ENCODE measurements at places on chromosomes 7 and 10.

DNA sequence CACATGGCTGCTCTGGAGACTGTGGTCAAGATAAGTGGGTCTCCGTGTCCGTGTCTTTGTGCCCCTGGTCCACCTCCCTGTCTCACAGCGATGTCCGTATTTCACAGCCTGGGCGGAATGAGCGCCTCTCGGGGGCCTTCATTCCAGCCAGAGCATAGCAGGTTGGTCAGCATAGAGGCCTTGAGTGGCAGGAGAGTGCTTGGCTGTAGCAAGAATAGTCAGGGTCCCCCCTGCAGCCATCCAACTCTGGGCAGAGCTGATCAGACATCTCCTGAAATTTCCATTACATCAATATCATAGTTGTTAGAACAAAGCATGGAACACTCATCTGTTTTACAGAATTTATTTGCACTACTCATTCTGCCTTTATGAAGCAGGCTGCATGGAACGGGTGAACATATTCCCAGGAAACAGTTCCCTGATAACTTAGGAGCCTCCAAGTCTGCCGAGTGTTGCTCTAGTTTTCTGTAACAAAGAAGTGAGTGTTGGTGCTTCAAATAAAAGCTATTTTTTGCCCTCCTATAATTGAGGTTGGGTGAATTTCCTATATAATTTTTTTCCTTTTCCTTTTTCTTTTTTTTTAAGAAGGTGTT is 255.3 kb downstream of the INHBA start:
- DNase-seq = no peak

- no peak for DNase-seq
Observed at GRCh38 chr7:73340514-73340913, 12.6 kb downstream of the FKBP6 start.

GRCh38 chr10:71661060-71661622 is 58.4 kb downstream of the C10orf105 start:
- DNase-seq = no peak

DNA sequence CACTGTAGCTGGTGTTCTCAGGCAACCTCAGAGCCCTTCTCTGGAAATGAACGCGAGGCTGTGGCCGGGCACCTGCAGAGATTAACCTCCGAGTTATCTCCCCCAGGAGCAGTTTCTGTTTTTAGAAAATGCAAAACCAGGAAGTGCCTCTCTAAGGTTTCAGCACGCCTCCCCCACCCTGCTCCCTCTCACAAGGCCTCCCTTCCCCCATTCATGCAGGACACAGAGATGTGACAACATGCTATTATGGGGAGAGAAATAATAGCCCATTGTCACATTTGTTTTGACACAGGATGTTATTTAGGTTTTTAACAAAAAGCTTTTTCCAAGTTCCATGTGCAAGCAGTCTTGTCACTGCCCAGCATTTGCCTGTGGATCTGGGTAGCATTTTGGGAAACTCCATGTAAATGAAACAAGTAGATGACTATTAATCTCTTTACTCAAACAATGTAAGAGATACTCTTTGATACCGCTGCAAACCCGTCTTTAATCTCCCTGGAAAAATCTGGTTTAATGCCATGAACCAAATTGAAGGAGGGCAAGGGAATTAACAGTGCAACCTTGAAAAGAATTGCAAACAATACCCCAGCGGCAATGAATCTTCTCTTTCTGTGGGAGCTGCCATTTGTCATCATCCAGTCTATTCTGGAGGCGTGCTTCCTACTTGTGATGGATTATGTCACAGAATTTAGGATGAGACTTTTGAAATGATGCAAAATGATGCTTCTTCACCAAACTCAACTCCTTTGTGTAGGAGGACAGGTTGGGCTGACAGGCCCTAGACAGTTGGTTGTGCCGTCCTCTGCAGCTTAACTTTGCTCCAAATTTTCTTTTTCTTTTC is 86.5 kb upstream of the NMT2 start:
- peak; percentile 30 for DNase-seq

- DNase-seq = no peak
Observed at GRCh38 chr10:32072025-32072800, 16.0 kb upstream of the KIF5B start.

- no peak for DNase-seq
Observed at GRCh38 chr7:155360495-155361345, 63.0 kb downstream of the INSIG1 start.

DNA sequence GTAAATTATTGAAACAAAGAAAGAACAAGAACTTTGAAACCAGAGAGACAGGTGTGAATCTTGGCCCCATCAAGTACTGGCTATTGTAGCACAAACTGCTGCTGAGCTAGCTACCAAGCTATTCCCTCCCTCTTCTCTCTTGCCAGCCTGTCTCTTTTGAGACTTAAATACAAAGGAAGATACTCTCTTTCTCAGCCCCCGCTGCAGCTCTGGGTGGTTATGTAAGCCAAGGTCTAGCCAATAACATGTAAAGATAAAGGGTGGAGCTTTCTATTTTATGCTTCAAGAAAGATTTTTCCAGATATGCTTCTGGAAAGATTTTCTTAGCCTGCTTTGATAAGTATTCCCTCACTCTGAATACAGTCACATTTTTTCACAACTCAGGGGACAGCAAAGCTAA is 17.2 kb downstream of the BAZ1B start:
- DNase-seq = no peak

- DNase-seq = no peak
Observed at GRCh38 chr10:93417266-93417665, 64.9 kb downstream of the MYOF start.

GRCh38 chr10:127090138-127090537 is 106.3 kb downstream of the INSYN2A start:
- DNase-seq = peak; percentile 15

- no peak for DNase-seq
Observed at GRCh38 chr7:54015251-54015650, 526.9 kb upstream of the VSTM2A start.

- peak; percentile 65 for DNase-seq
Observed at GRCh38 chr7:87886875-87887274, 10.6 kb downstream of the DBF4 start.

GRCh38 chr10:46091080-46091827 is 45.2 kb upstream of the MSMB start:
- DNase-seq = no peak

DNA sequence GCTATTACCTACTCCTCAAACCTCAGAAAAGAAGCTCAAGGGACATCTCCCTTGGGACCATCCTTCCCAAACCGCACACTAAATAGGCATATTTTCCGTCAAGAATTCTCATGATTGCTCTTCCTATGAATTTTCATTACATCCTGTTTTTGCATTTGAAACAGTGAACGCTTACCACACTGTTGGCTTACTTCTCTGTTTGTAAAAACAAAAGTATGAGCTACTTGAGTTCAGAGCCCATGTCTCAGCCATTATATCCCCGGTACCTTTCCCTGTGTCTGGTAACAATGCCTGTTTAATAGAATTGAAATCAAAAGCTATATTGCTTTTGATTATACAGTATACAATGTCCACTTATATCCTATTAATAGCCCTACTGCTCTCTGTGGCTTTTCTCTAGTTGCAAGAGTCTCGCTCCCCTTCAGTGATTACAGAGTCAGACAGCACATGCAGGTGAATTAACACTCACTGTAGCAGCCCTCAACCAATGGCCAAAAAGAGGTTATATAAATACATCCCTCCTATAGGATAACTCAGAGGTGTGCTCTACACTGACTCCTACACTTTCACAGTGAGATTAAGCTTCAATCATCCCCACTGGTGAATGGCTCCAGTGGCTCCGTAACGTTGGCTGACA is 264.4 kb downstream of the SORCS1 start:
- DNase-seq = no peak

GRCh38 chr10:35056133-35056532 is 34.0 kb downstream of the CUL2 start:
- DNase-seq = peak; percentile 15

- no peak for DNase-seq
Observed at GRCh38 chr7:142602183-142602582, 147.1 kb upstream of the PRSS1 start.

DNA sequence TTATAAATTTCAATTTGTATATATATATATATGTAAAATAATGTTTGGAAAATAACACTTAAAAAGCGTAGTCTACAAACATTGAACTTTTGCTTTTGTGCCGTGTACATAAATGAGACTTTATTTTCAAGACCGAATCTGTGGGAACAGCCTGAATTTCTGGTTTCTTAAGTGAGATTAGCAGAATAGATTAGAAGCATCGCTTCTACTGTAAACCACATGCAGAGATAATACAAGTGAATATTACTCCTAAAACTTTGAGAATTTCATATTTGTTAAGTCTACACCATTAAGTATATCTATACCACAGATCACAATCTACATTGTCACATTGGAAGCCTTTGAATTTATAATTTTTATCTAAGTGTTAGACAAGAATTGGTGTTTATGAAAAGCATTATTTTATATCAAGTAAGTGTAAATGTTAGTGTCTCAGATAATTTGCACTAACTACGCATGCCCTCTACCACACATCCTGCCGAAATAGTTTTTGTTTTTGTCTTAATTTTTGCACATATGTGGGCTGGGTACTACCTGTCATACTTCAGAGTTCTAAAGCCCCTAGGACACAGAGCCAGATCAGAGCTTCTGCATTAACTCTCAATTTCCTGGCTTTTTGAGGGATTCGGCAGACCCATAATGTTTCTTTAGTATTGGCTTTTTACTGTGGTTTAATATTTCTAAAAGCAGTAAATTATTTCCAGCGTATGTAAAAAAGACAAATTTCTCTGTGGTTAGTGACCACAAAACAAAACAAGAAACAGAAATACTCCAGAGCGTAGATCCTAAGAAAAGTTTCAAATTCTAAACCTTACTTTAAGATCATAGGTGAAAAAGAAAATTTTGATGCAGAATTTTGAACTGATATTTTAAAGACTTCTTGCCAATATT is 20.0 kb downstream of the TWIST1 start:
- DNase-seq = no peak

DNA sequence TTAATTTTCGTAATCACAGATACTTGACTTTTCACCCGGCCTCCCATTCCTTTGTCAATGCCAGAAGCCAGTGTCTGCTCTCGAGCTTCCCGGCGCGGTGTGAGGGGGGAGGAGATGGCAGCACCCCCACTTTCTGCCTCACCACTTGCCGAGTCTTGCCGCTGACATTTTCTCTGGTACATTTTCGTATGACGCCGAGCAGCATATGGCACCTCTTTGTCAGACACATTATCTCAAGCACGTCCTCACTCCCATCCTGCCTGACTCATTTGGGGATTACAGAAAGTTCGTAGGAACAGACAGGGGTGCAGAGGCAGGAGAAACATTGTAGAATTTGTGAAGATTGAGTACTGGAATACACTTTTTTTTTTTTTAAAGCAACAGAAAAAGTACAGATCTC is 60.8 kb upstream of the SORCS3 start:
- no peak for DNase-seq

GRCh38 chr10:132790470-132790869 is 4.5 kb upstream of the NKX6-2 start:
- DNase-seq = no peak

GRCh38 chr7:39624935-39625694 is 1.7 kb downstream of the RALA start:
- no peak for DNase-seq

- DNase-seq = no peak
Observed at GRCh38 chr10:125121003-125121402, 39.4 kb downstream of the CTBP2 start.
